Esophagus squamous epithelium (tissue), 5 donors: ENCODE measurements at places on chromosomes 3 and 15.

DNA sequence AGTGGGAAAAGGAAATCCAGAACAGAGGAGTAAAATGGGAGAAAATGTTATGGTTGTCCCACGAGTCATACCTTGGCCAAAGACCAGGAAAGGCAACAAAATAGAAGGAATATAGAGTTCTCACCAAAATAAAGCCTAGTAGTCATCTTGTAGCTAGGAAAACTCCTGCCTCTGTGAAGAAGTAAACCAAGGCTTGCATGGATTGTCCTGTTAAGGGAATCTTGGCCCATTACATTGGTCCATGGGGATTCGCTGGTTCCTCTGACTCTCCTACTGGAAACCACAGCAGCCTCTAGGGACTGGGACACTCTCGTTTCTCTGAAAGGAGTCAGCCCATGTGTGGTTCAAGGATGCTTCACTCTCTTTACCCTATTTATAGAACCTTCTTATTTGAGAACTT lies 62.9 kb upstream of the FNDC3B start:
- DNase-seq = no peak

GRCh38 chr3:63584681-63585080 lies 67.8 kb upstream of the SNTN start:
- no peak for DNase-seq

GRCh38 chr3:76181213-76181612 lies 395.9 kb upstream of the ZNF717 start:
- DNase-seq = no peak

DNA sequence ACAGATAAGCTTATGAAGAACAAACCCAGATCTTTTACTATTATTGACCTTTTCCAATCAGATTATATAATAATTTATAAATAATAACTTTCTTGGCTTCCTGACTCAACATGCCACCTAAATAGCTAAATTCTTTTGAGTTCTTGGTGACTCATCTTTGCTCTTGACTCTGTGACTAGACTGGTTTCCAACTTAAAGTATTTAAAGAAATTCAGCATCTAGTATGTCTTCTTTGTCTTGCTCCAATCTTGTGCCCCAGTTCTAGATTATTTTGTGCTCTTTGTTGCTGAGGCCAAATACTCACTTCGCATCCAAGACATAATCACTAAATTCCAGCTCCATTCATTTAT lies 483.2 kb upstream of the TBL1XR1 start:
- DNase-seq = no peak

- no peak for DNase-seq
These were observed 435 bp downstream of the RAB27A start for GRCh38 chr15:55289011-55289745.

DNA sequence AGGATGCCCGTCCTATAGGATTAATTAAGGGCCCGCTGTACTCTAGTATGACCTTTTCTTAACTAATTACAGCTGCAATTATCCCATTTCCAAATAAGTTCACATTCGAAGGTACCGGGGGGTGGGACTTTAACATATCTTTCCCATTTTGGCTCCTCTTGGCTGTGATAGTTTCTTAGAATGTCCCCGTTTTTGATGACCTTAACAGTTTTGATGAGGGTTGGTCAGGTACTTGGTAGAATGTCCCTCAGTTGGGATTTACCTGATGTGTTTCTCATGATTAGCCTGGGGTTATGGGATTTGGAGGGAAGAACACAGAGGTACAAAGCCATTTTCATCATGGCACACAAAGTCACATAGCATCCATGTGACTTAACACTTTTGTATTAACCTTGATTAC lies 18.2 kb downstream of the RTP1 start:
- no peak for DNase-seq

GRCh38 chr3:152650177-152650576 lies 184.8 kb upstream of the P2RY1 start:
- DNase-seq = no peak

GRCh38 chr3:175495331-175495730 lies 636.2 kb downstream of the NAALADL2 start:
- DNase-seq = no peak

DNA sequence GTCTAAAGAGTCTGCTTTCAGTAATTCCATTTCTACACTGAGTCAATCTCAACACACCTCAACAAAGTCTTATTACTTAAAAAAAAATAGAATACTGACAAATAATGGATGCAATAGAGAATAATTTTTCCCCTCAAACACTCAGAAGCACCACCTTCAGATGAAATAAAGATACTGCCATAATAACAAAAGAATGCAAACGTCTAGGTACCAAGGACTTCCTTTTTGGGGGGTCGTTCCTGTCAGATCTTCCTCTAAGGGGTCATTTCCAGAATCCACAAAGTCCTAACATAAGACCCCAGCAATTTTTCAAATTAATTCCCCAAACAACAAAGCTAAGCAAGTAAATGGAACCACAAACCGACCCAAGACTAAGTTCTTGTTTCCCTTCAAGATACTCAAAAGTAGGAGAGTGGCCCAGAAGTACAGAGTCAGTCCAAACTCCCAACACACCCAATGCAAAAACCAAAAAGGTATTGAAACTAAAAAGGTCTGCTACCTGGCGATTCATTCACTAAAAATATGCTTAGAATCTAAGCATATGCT lies 1.3 kb downstream of the RYK start:
- DNase-seq = no peak

DNA sequence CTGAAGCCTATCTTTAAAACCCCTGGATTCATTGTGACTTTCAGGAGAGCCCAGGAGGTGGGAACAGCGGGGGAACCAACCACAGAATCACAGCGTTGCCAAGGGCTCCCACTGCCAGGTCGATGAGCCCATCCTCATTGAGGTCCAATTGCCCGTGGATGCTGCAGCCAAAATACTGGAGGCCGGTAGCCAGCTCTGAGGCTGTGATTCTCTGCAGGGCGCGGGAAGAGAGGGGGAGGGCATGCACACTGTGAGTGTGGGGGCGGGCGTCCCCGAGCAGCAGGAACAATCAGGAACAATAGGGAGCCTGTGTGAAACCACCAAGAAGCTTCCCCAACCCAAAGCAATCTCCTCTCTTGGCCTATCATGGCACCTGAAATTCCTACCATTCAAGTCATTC lies 53.4 kb downstream of the FEM1B start:
- no peak for DNase-seq

DNA sequence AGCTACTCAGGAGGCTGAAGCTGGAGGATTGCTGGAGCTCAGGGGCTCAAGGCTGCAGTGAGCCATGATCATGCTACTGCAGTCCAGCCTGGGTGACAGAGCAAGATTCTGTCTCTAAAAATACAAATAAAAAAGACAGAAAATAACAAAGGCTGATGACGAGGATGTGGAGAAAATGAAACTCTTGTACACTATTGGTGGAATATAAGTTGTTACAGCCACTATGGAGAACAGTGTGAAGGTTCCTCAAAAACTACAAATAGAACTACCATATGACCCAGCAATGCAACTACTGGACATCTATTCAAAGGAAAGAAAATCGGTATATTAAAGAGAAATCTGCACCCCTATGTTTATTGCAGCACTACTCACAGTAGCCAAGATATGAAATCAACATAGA lies 526.7 kb upstream of the NAALADL2 start:
- no peak for DNase-seq

DNA sequence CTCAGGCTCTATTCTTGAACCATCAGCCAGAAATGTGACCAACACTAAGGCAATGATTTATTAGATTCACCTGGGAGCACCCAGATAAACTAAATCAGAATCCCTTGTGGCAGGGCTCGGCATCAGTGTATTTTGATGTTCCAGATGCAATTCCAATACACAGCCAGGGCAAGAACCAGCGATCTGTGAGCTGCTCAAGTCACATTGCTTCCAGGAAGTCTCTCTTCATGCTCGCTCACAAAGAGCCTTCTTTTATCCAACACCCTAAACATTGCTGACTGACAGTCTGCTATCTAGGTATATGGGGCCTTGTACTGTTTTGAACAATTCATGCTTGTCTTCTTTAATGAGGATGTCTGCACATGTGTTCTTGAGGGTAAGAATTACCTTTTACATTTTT lies 40.9 kb upstream of the GOLGA8J start:
- no peak for DNase-seq

- no peak for DNase-seq
These were observed 102.7 kb downstream of the PTPRG start for GRCh38 chr3:61664105-61664482.

DNA sequence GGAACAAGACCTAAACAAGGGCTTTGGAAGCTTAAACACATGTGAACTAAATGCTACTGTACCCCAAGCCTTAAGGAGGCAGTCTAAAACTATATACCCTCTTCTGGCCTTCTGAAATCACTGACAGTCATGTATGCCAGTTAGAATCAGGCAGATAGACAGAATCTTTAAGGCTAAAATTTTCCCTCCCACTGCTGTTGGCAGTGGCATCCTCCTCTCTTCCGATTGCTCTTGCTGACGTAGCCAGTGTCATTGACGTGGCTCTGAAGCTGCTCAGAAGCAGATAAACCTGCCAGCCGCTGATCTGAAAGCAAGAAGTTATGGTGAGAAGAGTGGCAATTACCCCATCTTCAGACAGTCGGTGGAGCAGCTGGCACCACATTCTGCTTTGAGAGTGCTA lies 3.3 kb downstream of the RYR3 start:
- DNase-seq = no peak

DNA sequence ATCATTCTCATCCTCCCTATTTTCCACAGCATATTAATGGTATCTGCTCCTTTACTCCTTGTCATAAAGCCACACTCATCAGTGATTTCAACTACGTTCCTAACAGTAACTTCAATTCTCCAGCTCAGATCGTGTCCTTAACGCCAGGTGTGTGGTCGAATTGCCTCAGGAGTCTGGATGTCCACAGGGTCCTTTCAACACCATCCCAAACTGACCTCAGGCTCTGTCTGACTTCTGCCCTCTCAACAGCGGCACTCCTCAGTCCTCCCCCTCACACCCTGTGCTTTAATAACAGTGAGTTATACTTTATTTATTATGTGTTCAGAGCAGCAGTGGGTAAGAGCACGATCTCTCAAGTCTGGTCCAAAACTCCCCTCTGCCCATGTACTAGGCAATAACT lies 42.4 kb downstream of the ST3GAL6 start:
- DNase-seq = no peak

DNA sequence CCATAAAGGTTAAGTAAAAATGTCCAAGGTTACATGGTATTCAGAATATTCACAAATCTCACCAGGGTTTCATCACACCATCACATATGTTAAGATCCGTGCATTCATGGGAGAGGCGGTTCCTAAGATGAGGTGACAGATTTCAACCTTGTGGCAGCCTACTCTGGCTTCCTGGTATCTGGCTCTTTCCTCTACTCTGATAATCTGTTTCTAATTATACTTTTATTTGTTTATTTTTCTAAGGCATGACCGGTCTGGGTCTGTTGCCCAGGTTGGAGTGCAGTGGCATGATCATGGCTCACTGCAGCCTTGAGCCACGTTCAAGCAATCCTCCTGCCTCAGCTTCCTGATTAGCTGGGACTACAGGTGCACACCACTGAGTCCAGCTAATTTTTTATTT lies 34.4 kb downstream of the RAF1 start:
- no peak for DNase-seq

GRCh38 chr3:4757575-4758248 lies 221.5 kb upstream of the BHLHE40 start:
- DNase-seq = no peak

- no peak for DNase-seq
These were observed 9.9 kb upstream of the RPL29 start for GRCh38 chr3:52005571-52005986.

- no peak for DNase-seq
These were observed 23.1 kb downstream of the TFG start for GRCh38 chr3:100732435-100732834.

- no peak for DNase-seq
These were observed 82.0 kb downstream of the LYSMD4 start for GRCh38 chr15:99651023-99651807.

DNA sequence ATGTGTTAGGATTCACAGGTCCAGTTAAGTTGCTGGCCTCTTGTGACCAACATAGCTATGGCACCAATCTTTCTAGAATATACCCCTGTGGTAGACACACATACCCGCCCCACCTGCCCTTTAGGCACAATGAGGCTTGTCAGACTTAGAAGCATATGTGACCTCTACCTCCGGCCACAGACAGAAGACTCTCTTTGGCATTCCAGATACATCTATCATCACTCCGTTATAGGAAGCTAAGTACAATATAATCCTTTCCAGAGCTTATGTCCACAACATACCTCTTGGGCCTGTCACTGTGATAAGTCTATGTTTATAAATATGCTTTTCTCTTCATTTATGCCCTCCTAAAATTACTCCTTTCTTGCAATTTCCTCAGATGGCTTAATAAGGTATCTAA lies 39.8 kb downstream of the CD47 start:
- no peak for DNase-seq

DNA sequence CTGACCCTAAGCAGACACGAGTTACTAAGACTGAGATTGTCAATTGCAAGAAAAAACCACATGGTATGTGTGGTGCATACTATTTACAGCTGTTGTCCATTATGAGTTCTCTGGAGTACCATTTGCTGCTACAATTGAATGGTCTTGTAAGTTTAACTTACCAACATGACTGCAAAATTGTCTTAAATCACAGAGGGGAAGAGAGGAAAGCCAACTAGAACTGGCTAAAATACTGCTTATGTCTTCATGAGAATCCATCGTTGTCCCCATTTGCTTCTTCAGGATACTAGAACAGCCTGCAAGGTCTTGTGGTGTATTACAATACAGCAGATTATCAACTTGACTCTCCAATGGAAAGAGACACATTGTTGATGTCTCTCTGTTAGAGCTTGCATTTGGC lies 313.2 kb downstream of the AGBL1 start:
- no peak for DNase-seq

DNA sequence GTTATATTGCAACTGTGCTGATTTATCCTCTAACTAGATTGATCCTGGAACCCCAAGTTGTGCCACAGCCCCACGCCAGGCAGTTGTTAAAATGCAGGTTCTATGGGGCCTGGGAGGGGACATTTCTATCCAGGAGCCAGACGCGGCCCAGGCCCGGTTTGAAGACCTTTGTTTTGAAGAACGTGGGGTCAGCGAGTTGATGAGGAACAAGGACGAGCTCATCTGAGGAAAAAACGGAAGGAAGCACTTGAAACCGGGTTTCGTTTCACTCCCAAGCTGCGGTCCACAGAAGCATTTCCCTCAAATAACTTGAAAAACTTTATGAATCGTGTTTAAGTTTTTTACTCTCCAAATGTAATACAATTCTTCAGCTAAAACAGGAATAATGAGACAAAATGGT lies 76.4 kb downstream of the CHSY1 start:
- DNase-seq = no peak

- no peak for DNase-seq
These were observed 27.5 kb upstream of the ZNF148 start for GRCh38 chr3:125402639-125403038.

- no peak for DNase-seq
These were observed 54.1 kb downstream of the TP63 start for GRCh38 chr3:189685291-189685690.
